ENCODE measurements at places on chromosomes 11 and 22.

GRCh38 chr11:67664213-67664585 is 10.2 kb downstream of the ALDH3B2 start:
- DNase-seq = no peak

- DNase-seq = no peak
Observed at GRCh38 chr11:43507171-43507570, 148.5 kb downstream of the TTC17 start.

DNA sequence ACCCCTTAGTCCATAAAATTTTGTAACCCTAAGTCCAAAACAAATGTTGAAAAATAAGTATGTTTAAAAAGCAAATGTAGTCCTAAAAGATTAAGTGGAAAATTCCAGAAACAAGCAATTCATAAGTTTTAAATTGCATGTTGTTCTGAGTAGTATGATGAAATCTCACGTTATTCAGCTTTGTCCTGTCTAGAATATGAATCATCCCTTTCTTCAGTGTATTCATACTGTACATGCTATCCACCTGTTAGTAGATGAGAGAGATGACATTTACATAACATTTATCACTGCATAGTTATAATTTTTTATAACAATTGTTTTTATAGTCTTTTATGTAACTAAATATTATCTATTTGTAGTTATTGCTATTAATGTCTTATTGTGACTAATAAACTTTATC is 622.3 kb upstream of the CHORDC1 start:
- DNase-seq = no peak

- no peak for DNase-seq
Observed at GRCh38 chr11:72228844-72229231, 4.3 kb downstream of the INPPL1 start.

- DNase-seq = no peak
Observed at GRCh38 chr11:134513585-134514120, 101.6 kb upstream of the B3GAT1 start.

DNA sequence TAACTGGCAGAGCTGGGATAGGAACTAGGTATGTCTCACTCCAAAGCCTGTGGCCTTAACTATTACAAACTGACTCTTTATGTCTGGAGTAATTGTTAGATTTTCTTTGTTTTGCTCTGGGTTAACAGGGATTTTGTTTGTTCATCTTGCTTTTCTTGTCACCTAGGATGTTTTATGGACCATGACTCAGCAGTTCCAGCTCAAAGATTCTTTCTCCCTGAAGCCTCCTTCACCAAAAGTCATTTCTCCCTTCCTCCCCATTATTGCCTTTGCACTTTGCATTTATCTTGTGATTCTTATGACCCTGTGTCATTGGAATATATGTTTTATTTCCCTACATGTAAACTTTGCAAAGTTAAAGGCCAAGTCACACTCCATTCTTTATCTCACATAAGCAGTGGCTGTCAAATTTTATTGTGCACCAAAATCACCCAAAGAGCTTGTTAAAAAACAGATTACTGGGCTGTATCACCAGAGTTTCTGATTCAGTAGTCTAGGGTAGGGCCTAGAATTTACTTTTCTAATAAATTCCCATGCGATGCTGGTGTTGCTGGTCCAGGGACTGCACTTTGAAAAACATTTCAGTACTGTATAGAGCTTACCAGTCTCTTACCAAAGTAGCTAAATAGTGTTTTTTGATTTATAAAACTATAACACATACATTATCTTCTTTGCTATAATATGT is 327.7 kb downstream of the DLG2 start:
- DNase-seq = no peak

DNA sequence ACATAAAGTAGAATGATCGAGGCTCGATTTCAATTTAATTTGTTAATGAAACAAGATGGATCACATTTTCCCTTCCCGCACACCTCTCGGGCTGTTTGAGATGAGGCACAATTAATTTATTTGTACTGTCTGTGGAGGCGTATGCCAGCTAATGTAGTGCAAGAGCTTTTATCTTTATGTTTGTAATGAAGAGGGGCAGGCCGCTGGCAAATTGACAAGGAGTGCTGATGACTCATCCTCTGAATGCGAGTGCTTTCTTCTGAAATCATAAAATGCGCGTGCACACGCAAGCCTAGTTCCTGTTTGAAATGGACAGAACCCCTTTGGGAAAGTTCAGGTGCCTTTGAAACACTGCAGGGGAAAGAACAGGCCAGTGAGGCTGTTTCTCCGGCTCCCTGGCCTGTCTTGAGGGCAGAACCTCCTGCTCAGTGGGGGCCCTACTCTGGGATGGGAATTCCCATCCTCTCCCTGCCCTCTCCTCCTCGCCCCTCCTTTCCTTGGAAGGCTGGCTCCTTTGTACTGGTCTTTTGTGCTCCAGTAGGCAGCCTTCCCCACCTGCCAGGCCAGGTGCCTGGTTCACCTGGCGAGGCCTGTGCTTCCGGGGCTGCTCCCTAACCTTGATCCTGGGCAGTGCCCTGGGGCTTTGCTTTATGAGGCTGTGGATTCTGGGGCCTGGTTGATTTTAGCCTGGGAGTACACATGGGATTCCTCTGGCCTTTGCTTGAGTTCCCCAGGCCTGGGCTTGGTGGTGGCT is 50.3 kb downstream of the TEAD1 start:
- peak; percentile 37 for DNase-seq

DNA sequence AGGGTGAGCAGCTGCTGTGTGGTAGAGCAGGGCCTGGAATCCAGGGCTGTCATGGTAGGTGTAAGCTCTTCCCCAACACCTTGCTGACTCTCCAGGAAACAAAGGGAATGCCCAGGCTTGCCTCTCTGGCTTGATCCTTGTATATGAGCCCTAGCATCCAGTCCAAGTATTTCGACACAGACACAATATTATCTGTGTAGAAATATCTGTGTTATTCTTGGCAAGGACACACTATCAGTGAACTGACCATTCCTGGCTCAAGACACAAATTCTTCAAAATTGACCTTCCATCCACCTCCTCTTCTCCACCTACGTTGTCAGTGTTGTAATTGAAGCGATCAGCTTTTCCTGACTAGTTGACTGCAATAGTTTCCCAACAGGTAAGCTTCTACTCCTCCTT is 312.0 kb upstream of the NARS2 start:
- DNase-seq = no peak

GRCh38 chr11:77800449-77800848 is 20.1 kb downstream of the RSF1 start:
- peak; percentile 59 for DNase-seq

DNA sequence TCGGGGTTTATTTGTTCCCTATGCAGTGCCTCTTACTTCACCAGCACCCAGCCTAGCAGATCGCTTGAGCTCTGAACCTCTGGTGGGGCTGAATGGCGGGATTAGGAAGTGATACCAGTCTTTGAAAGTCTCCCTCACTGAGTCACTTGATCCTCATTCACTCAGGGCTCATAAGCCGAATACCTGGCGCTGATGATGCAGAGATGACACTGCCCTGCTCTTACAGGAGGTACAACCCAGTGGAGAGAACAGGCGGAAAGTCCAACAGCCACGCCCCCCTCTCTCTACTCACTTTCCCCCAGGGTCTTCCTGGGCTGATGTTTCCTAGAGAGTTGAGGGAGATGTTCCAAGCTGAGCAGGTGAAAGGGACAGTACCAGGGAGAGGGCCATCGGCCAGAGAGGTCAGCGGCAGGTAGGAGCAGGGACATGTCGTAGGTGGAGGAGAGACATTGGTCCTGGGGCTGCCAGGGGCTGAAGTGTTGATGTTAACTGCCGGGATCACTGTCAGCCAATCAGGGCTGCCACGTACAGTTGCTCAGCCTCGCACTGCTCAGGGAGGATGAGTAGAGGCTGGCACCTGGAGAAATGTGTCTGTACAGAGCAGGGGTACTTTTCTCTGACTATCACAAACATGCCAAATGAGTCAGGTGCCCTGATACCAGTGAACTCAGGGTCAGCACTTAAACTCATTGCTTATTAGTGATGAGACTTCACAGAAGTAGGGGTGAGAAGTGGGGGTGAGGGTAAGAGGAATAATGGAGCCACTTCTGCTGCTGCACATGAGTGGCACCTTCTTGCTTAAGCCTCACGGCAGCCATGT is 9.9 kb upstream of the APOBEC3A start:
- no peak for DNase-seq

GRCh38 chr11:129680907-129681306 is 134.7 kb upstream of the TMEM45B start:
- DNase-seq = no peak

DNA sequence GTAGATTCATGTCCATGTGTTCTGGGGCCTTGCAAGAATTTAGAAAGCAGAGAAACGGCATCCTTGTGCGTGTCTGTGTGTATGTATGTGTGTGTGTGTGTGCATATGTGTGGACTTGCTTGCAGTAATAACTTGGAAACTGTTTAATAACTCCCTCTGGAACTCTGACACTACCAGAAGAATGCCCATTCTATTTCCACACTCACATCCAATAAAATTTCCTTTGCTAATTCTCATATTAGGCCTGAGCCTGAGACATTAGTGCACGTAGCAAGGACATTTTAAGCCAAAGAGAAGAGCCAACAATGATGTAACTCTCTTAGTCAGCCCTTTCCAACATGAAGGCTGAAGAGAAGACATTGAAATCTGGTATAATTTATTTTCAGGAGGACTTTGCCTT is 3.2 kb downstream of the OR4D6 start:
- DNase-seq = no peak

DNA sequence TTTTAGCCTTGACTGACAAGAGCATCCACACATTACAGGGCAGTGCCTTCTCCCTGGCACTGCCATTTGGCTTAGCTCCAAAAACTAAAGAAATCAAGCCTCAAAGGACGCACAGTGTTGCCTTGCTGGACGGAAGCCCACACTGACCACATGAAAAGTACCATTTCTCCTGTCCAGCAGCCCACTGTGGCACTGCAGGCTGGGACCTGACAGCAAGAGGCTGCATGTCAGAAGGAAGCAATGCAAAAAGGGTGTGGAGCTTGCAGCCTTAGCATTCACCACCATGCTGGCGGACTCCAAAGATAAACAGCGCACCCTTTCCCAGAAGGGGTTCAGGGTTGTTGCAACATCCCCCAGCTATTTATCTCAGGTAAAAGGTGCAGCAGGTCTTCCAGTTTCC is 109.3 kb upstream of the BMAL1 start:
- DNase-seq = no peak
